ENCODE measurements at places on chromosomes 7 and 10. TPM values are rescaled to one million over a fixed set of nuclear protein-coding genes. Genes with fewer than 3 reads are reported as not detected.

DNA sequence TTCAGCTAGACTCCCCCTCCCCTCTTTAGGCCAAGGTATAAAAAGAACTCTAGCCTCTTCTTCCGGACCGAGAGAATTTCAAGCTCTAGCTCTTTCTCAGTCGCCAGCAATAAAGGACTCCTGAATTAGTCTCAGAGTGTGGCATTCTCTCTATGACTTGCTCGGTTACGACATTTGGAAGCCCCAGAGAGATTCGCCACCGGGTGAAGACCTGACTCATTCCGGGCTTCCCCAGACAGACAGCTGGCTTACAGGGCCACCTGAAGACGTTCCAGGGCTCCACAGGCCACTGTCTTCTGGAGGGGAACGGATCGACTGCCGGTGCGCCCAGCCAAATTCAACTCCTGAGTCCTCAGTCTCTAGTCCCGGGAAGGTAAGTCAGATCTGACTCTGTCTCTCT is at the start of gene AKR1B15:
Gene AKR1B15 (plus strand): TSS at position 234 of the 400 bp plus-strand sequence. CDS start 15,510 bp downstream, outside the sequence.
- no peaks in the 10 kb centered on the region for H3K4me1 ChIP-seq
- no peak for DNase-seq
- no peaks in the 10 kb centered on the region for H3K27me3 ChIP-seq
- no peaks in the 10 kb centered on the region for H3K36me3 ChIP-seq
- peak within 1 kb of the TSS; percentile 77 for H3K4me3 ChIP-seq

DNA sequence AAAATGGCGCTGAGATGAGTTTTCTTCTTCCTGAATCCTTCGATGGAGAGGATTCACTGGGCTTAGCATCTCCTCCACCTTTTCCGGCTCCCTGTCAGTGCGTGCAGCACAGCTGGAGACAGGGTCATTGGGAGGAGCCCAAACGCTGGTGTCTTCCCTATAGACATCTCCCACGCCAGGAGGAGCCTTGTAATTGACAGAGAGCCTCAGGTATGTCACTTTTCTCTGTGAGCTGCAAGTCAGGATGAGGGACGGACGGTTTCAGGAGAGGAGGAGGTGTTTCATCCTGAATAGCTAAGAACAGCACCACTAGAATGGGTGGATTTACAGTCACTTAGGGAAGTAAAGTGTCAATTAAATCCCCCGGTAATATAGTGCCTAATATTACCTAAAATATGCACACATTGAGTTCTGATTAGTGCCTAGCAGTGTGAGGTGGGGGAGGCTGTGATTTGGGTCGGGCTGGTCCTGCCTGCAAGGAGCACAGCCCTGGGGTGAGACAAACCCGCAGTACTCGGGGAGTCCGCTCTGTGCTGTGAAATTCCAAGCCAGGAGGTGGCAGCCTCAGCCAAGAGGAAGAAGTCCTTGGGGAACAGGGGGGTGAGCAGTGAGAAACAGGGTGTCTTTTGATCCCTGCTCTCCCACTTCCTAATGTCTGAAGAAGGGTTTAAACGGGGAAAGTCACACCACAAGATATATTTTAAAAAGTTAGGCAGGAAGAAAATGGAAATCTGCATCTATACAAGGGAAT is 28.2 kb downstream of the IL15RA start:
- no peaks in the 10 kb centered on the region for H3K27me3 ChIP-seq
- no peak overlapping the region for H3K4me3 ChIP-seq
- H3K27ac ChIP-seq, result no peak overlapping the region
- no peaks in the 10 kb centered on the region for H3K36me3 ChIP-seq
- DNase-seq, result peak; percentile 85
- no peaks in the 10 kb centered on the region for H3K4me1 ChIP-seq

GRCh38 chr7:129768614-129769399 is 157.3 kb downstream of the NRF1 start:
- no peaks in the 10 kb centered on the region for H3K27me3 ChIP-seq
- no peaks in the 10 kb centered on the region for H3K36me3 ChIP-seq
- no peak overlapping the region for H3K27ac ChIP-seq
- H3K4me3 ChIP-seq, result no peak overlapping the region
- H3K4me1 ChIP-seq, result no peaks in the 10 kb centered on the region

DNA sequence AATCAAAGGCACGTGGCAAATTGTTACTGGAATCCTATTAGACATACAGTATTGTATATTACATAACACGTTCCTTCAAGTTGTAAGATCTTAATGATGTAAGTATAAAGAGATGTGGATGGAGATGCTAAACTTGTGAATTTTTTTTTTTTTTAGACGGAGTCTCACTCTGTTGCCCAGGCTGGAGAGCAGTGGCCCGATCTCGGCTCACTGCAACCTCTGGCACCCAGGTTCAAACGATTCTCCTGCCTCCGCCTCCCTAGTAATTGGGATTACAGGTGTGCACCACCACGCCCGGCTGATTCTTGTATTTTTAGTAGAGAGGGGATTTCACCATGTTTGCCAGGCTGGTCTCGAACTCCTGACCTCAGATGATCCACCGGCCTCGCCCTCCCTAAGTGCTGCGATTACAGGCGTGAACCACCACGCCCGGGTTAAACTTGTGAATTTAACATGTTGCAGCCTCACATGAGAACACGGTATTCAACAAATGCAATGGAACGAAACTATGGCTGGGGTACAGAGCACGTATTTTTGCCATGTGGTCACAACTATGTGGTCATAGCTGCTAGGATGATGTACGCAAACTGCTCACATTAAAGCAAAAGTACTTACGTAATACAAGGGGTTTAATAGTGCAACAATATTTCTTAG is 818 bp upstream of the SUPV3L1 start:
- peak; percentile 50 for DNase-seq
- no peaks in the 10 kb centered on the region for H3K4me1 ChIP-seq
- no peaks in the 10 kb centered on the region for H3K27me3 ChIP-seq
- H3K4me3 ChIP-seq, result peak overlapping the region; percentile 93

- no peak overlapping the region for H3K27ac ChIP-seq
- DNase-seq, result peak; percentile 96
- H3K4me3 ChIP-seq, result no peak overlapping the region
- H3K36me3 ChIP-seq, result no peaks in the 10 kb centered on the region
These were observed 2.2 kb upstream of the RBM17 start for GRCh38 chr10:6086375-6087233.

GRCh38 chr10:46077731-46078413 is 31.8 kb upstream of the MSMB start:
- H3K27ac ChIP-seq, result no peak overlapping the region
- no peak overlapping the region for H3K4me3 ChIP-seq
- no peaks in the 10 kb centered on the region for H3K4me1 ChIP-seq
- DNase-seq, result no peak
- no peaks in the 10 kb centered on the region for H3K36me3 ChIP-seq

- H3K27ac ChIP-seq, result no peak overlapping the region
- H3K27me3 ChIP-seq, result no peaks in the 10 kb centered on the region
- no peaks in the 10 kb centered on the region for H3K36me3 ChIP-seq
- no peak for DNase-seq
- H3K4me1 ChIP-seq, result no peaks in the 10 kb centered on the region
These were observed 38.3 kb upstream of the TUBB8 start for GRCh38 chr10:87177-88080.

GRCh38 chr10:84948644-84949043 is 620.3 kb downstream of the CCSER2 start:
- DNase-seq, result no peak
- H3K4me3 ChIP-seq, result no peak overlapping the region
- no peaks in the 10 kb centered on the region for H3K27me3 ChIP-seq
- no peaks in the 10 kb centered on the region for H3K4me1 ChIP-seq

GRCh38 chr10:33174674-33175434 is 159.6 kb downstream of the NRP1 start:
- no peak overlapping the region for H3K27ac ChIP-seq
- peaks cover 10% of the 10 kb centered on the region for H3K36me3 ChIP-seq
- H3K27me3 ChIP-seq, result no peaks in the 10 kb centered on the region
- no peak overlapping the region for H3K4me3 ChIP-seq
- H3K4me1 ChIP-seq, result peaks cover 6% of the 10 kb centered on the region

- no peaks in the 10 kb centered on the region for H3K36me3 ChIP-seq
- H3K27me3 ChIP-seq, result no peaks in the 10 kb centered on the region
- no peak overlapping the region for H3K4me3 ChIP-seq
- no peak overlapping the region for H3K27ac ChIP-seq
- no peaks in the 10 kb centered on the region for H3K4me1 ChIP-seq
- DNase-seq, result peak; percentile 31
These were observed 11.3 kb downstream of the JAKMIP3 start for GRCh38 chr10:132077091-132077490.

DNA sequence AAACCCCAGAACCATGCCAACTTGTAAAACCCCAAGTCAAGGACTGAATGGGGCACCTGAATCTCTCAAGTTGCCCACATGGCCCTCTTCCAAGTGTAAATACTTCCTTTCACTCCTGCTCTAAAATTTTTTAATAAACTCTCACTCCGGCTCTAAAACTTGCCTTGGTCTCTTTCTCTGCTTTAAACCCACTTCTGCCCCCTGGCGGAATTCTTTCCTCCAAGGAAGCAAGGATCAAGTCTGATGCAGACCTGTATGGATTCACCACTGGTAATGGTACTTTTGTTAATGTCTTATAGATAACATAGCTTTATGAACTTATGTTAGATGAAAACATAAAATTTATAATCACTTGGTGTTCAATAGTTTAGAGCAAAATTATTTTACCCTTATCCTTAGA is 33.8 kb downstream of the SLC16A9 start:
- no peaks in the 10 kb centered on the region for H3K27me3 ChIP-seq
- H3K4me1 ChIP-seq, result peaks cover 10% of the 10 kb centered on the region
- no peak overlapping the region for H3K27ac ChIP-seq
- no peak overlapping the region for H3K4me3 ChIP-seq
- peak; percentile 89 for DNase-seq

DNA sequence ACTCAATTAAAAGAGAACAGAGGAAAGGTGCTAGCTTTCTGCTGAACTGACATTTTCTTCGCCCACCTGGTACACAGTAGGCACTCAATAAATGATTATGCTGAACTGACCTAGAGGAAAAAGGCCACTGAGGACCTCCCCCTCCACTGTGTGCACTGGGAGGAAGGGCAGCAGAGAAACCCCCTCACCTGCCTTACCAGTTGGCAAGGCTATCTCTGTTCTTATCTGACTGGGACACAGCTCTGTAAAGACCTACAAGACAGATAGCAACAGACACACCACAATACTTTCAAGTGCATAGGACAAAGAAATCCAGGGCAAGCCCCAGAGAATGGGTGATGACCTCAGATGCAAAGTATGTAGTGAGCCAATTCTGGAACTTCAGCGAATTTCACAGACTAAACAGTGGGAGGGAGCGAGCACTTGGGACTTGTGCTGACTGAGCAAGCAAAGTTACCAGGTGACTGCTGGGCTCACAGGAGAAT is 30.4 kb downstream of the PDLIM1 start:
- H3K4me1 ChIP-seq, result peaks cover 14% of the 10 kb centered on the region
- peak overlapping the region; percentile 56 for H3K27ac ChIP-seq
- H3K27me3 ChIP-seq, result no peaks in the 10 kb centered on the region

DNA sequence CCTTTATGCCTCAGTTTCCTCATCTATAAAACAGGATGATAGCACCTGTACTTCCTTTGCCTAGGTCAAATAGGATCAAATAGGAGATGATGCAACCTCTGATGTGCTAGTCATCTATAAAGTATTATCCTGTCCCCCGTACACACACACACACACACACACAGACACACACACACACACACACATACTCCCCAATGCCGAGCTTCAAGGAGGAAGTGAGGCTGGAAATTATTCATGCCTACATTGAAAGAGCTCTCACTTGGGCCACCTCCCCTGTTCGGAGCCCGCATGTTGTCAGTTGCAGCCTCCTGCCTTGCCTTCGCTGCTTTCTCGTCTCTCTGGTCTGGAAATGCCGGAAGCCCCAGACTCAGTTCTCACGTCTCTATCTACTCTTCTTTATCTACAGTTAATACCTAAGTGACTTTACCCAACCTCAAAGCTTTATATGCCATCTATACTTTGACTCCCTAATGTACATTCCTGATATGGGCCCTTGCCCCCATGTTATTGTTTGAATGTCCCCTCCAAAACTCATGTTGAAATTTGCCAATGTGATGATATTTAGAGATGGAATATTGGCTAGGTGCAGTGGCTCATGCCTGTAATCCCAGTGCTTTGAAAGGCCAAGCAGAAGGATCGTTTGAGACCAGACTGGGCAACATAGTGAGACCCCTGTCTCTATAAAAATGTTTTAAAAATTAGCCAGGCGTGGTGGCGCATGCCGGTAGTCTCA is 6.9 kb upstream of the UBE2H start:
- H3K4me1 ChIP-seq, result peaks cover 3% of the 10 kb centered on the region
- H3K4me3 ChIP-seq, result no peak overlapping the region
- H3K27ac ChIP-seq, result no peak overlapping the region

JAZF1 gene
- total RNA-seq, result 29.1 TPM

RP9 gene
- total RNA-seq, result 12.9 TPM

EEPD1 gene
- total RNA-seq, result 11.4 TPM

TSPAN33 gene
- total RNA-seq, result 35.6 TPM

ZNF746 gene
- 20.1 TPM for total RNA-seq

NOS3 gene
- 9.7 TPM for total RNA-seq

EPO gene
- 0.35 TPM for total RNA-seq

NEUROG3 gene
- not detected for total RNA-seq

HOXA1 gene
- not detected for total RNA-seq
